ENCODE measurements at places on chromosomes 11 and 22. TPM values are rescaled to one million over a fixed set of nuclear protein-coding genes. Genes with fewer than 3 reads are reported as not detected.

DNA sequence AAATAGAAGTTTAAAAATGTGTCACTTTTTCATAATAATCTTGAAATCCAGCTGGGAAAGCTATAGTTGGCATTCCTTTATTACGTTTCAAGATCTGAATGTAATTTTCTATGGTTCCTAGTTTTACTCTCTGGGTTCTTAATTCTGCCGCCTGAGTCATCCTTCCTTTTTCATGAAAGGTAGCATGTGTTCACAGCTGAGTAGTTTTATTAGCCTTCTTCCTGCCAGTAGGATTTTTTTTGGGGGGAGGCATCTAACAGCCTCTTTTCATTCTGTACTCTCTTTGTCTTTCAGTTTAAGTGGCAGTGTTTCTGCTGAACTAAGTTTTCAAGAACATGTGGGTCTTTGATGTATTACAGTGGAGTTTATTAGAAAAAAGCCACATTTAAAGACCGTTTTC lies 36.5 kb downstream of the OR2AG2 start:
- no peak for DNase-seq

DNA sequence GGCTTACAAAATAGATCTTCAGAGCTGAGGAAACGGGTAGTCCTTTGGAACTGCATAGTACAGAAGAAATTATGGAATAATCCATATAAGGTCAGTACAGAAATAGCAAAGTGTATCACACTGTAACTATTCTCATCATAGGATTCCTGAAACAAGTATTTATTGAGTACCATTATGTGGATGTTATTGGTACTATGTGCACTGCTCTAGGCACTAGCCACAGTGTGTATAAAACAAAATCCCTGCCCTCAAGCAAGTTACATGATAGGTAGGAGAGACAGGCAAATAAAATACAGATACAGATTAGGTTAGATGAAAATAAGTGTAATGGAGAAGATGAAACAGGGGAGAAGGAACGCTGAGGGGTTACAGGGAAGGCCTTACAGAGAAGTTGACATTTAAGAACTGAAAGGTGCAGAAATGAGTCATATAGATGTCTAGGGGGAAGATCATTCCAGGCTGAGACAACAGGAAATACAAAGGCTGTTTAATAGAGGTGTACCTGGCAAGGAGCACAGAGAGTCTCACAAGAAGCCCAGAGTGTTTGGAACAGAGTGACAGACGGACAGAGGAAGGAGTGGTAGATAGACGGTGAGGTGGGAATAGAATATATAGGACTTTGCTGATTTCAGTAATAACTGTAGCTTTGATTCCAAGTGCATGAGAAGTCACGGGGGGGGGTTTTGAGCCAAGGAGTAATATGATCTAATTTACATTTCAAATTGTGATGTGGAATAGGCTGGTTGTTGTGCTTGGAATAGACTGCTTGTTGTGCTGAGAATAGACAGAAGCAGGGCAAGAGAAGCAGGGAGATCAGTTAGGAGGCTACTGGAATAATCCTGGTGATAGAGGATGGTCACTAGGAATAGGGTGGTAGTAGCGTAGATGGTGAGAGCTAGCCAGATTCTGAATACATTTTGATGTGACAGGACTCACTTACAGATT lies 13.7 kb downstream of the RNF141 start:
- no peak for DNase-seq

DNA sequence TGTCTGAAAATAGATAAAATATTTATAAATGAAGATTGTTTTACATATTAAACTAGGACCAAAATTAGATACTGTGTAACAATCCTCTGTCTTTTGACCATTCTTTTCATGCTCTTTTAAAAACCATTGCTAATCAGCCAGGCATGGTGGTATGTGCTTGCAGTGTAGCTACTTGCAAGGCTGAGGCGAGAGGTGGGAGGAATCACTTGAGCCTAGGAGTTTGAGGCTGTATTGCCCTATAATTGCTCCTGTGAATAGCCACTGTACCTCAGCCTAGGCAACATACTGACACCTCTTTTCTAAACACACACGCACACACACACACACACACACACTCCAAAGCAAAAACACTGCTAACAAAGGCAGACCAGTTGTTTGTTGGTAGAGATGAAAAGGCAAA lies 259.2 kb downstream of the JRKL start:
- no peak for DNase-seq

GRCh38 chr11:75996523-75997442 lies 181.8 kb downstream of the UVRAG start:
- DNase-seq: no peak

DNA sequence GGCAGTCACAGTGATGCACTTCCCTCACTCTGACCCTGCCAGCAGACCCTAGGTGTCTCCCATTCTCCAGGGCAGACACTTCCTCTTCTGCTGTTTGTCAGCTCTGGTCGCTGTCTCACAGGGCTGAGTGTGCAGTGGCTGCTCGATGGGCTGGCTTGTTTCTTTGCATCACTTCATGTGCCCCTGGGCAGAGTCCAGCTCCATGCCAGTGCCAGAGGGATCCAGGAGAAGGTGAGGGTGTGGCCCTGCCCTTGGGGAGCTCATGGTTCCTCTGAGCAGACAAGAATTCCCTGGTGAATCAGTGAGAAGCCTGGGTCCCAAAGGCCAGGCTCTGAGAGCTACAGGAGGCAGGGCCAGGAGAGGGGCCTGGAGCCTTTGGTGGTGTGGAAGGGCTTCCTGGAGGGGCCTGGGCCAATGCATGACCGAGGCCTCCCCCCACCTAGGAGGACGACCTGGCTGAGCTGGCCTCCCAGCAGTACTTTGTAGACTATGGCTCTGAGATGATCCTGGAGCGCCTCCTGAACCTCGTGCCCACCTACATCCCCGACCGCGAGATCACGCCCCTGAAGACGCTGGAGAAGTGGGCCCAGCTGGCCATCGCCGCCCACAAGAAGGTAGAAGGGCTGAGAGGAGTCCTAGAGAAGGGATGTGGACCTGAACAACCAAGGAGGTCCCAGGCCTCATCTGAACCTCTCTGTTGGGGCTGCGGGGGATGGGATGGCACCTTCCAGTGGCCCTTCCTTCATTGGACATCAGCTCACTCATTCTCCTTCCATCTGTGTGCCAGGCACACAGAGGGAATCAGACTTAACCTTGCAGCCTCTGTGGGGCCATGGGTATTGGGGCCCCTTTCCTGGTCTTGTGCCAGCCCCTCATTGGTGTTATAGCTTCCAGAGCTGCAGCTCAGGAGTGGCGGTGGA lies 66.1 kb downstream of the MYO7A start:
- peak; percentile 38 for DNase-seq

GRCh38 chr11:92653454-92653853 lies 316.0 kb upstream of the MTNR1B start:
- no peak for DNase-seq

DNA sequence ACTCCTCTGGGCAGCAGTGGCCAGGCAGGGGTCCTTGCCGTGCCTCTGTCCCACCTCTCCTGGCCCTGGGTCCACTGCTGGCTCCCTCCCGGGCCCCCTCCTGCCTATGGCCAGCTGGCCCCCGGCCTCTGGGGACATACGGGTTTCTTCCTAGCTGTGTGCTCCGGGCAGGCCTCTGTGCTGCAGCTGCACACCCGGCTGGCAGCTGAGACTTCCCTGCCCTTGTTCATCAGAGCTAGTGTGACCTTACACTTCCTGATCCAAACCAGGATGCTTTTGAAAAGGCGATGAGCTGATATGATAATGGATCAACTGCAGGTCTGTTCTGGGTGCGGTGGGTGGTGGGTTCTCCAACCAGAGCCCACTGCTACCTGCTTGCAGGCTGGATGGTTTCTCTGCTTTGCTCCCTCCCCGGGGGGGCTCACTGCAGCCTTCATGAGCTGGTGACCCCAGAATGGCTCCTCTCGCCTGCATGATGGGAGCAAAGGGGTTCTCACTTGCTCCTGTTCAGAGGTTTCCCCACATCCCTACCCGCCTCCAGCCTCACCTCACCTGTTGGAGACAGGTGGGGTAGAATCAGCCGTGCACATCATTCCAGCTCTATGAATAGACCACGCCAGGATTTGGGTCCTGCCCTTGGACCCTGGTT lies 13.3 kb downstream of the B3GAT1 start:
- no peak for DNase-seq

DNA sequence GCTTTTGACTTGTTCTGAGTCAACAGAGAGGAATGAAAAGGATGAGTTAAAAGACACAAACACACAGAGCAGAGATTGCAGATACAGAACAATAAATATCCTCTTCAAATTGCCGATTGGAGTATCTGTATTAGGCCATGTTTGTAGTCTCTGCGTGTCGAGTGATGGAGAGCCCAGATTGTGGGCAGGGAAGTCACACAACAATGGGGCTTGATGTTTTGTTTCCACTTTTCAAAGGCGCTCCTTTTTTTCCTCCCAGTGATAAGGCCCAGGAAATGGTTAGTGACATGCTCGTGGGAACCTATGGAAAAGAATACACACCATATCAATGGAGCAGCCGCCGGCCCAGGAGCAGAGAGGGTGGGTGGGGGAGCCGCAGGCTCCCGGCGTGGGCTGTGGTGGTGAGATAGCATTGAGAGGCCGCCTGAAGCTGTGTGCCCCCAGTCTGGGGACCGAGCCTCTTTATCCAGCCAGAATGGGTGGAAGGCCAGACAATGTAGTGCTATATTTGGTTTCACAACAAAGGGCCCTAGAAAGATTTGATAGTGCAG lies 555.9 kb downstream of the INSC start:
- no peak for DNase-seq

GRCh38 chr22:20514658-20515406 lies 7.4 kb downstream of the MED15 start:
- peak; percentile 18 for DNase-seq

- peak; percentile 85 for DNase-seq
These were observed 18.2 kb downstream of the IFT27 start for GRCh38 chr22:36757668-36758211.

GRCh38 chr11:94400050-94400449 lies 1.2 kb downstream of the GPR83 start:
- no peak for DNase-seq

GRCh38 chr11:62493801-62494200 lies 52.8 kb downstream of the AHNAK start:
- no peak for DNase-seq

DNA sequence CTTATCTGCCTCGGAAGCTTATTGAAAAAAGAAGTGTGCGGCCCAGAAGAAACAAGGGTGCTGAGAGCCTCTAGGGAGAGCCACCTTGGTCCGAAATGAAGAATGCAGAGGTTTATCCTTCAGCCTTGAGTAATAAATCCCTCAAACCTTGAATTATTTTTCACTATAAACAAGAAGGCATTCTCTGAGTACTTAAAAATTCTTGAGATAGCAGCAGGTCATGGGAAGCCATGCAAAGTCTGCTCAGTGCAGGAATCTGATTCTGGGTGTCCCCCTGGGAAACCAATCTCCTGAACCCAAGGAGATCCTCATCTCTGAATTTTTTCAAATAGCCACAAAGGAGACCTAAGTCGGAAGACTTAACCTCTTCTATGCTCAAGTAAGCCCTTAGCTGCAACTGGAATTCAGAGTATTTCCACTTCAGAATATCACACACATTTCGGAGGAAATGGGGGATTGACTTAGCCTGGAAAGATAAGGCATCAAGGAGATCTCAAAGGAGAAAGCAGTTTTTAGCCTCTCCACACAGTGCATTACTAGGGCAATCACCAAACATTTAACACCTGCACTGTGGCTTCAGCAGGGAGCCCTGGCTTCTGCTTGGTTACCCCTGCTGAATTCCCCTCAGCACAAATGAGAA lies 365.0 kb downstream of the ETS1 start:
- no peak for DNase-seq

- no peak for DNase-seq
These were observed 3.6 kb downstream of the ARHGAP8 start for GRCh38 chr22:44755956-44756361.

- DNase-seq: no peak
These were observed 24.1 kb downstream of the ZNRF3 start for GRCh38 chr22:28907311-28908008.

DNA sequence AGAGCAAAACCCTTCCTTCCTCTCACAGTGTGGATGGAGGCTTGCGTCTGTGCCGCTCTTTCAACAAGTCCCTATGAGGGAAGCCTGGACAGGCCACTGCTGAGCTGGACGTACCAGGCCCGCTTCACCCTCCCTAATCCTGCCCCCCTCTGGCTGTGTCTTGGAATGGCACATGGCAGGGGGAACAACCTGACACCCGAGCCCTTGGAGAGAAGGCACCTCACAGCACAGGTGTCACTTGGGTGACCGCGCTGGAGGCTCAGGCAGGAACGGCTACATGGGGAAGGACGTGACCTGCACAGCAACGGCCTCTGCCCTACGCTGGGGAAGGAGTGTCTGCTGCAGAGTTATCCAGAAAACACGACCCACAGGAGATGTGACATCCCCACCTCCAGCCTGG lies 11.0 kb downstream of the CARS1 start:
- no peak for DNase-seq

DNA sequence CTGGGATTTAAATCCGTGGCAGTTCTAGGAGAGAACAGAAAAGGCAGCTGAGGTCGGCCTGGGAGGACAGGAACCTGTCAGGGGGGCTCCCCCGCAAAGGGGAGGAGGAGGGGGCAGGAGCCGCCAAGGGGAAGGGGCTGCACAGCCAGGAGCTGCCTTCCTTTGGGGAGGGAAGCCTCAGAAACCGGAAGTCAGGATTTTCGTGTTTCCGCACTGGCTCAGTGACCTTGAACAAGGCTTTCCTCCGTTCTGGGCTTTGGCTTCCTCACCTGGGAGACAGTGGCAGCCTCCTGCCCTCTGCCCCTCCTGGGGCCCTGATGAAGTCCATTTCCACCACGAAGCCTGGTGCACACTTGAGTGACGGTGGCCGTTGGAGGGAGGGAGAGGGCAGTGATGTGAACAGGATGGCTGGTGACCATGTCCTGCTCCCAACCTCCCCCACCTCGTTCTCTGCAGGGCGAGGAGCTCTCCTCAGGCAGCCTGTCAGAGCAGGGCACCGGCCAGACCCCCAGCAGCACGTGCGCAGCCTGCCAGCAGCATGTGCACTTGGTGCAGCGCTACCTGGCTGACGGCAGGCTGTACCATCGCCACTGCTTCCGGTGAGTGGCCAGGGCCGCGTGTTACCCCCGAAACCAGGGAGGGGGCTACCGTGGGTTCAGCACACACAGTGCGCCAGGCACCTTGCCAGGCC lies 12.6 kb downstream of the MICALL1 start:
- no peak for DNase-seq

DNA sequence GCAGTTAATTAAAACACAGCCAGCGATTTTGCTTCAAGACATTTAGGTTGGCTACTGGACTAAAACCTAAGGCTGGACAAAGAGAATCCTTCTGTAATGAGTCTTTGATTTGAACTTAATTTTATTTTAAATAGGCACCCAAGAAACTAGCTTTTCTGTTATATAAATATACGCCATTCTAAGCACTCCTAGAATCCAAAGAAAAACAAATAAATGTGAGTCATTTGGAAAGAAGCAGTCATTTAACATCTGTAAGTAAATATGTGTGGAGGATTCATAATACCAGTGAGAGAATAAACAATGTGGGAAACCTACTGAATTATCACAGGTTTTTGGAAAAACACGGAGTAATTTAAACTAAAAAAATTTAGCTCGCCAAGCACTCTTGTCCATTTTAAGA lies 1.2 kb upstream of the TECTA start:
- no peak for DNase-seq

The YDJC gene
- 7.7 TPM for total RNA-seq

The TRIM22 gene
- total RNA-seq: 10.0 TPM

The CRYBB3 gene
- not detected for total RNA-seq

The TUB gene
- total RNA-seq: 0.81 TPM

The RAG2 gene
- not detected for total RNA-seq

The KRTAP5-5 gene
- not detected for total RNA-seq

The DTX4 gene
- total RNA-seq: 25.5 TPM

The PRG3 gene
- total RNA-seq: not detected

The FAM180B gene
- total RNA-seq: not detected

The DRD2 gene
- total RNA-seq: not detected

The PELI3 gene
- 4.5 TPM for total RNA-seq

The CCDC188 gene
- not detected for total RNA-seq

Measured in right lobe of liver (tissue), 6 donors.